ENCODE measurements at places on chromosomes 5 and 9. TPM values are rescaled to one million over a fixed set of nuclear protein-coding genes. Genes with fewer than 3 reads are reported as not detected.

GRCh38 chr5:78328585-78329173 lies 31.7 kb upstream of the SCAMP1 start:
- DNase-seq, result no peak

DNA sequence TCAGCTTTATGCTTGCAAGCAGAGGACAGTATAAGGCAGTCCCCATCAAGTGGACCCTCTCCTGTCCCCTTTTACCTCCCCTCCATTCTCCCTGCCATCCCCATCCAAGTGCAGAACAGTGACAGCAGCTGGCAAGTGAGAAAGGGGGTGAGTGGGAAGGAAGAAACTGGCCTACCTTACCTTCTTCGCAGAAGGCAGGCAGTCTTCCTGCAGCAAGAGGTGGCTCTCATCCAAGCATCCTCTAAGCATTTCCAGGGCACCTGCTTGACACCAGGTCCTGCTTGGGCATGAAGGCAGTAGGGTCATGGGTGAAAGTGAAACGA lies 77.3 kb upstream of the SH3PXD2B start:
- no peak for DNase-seq

GRCh38 chr5:17355586-17356346 lies 138.3 kb downstream of the BASP1 start:
- DNase-seq, result no peak

DNA sequence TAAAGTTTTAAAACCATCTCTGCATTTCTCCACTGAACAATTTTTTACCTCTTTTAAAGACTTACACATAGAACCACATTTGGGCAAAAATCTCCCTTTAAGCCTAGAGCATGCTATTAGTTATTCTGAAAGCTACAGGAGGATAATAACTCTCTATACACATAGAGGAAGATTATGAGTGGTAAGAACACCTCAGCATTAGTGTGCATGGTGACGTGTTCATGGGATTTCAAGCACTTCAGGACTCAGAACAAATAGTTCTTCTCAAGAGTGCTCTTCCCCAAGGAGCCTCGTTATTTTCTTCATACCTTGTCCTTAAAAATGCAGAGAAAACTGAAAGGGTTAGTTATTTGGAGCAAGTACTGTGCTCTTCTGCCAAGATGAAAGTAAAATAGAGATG lies 256.9 kb upstream of the TUSC1 start:
- no peak for DNase-seq

GRCh38 chr5:101292199-101292598 lies 389.1 kb upstream of the ST8SIA4 start:
- no peak for DNase-seq

GRCh38 chr5:153625826-153626354 lies 135.4 kb downstream of the GRIA1 start:
- no peak for DNase-seq

DNA sequence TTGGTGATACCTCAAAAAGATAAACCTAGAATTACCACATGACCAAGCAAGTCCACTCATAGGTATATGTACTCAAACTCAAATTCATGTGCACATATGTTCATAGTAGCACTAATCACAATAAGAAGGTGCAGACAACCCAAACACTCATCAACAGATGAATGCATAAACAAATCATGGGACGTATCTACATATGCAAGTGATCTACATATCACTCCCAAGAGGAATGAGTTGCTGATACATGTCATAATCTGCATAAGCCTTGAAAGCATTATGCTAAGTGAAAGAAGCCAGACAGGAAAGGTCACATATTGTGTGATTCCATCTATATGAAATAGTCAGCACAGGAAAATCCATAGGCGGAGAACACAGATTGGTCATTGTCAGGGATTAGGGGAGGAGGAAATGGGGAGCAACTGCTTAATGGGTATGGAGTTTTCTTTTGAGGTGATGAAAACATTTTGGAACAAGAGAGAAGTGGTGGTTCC lies 10.6 kb upstream of the GPX8 start:
- DNase-seq, result no peak

FBN2 gene
- polyA plus RNA-seq, result 55.9 TPM

BARX1 gene
- polyA plus RNA-seq, result not detected

GPX8 gene
- polyA plus RNA-seq, result 69.6 TPM

SH3RF2 gene
- 0.40 TPM for polyA plus RNA-seq
